ENCODE measurements at places on chromosomes 2 and 18.

DNA sequence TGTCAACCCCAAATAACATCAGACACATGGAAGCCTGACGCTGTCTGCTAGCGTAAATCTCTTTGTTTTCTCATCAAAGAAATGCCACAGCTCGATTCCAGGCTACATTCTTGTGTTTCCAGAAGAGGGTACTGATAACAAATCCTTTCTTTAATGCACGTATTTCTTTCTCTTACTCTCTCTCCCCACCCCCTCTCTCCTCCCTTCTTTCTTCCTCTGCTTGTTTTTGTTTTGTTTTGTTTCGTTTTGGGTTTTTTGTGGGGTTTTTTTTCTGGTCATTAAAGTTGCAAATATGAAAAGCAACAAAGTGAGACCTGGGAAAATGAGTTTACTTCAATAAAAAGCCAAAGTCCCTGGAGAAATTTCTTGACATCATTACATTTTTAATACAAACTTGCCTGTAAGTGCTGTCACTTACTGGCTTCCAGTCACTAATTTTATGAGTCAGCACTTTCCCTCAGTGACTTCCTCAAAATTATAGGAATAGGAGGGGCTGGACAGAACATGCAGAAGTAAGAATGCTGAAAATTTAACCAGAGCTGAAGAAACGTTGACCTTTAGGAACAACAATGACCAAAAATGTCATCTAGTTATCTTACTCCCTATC, 106.7 kb upstream of the NABP1 start:
- DNase-seq = no peak

DNA sequence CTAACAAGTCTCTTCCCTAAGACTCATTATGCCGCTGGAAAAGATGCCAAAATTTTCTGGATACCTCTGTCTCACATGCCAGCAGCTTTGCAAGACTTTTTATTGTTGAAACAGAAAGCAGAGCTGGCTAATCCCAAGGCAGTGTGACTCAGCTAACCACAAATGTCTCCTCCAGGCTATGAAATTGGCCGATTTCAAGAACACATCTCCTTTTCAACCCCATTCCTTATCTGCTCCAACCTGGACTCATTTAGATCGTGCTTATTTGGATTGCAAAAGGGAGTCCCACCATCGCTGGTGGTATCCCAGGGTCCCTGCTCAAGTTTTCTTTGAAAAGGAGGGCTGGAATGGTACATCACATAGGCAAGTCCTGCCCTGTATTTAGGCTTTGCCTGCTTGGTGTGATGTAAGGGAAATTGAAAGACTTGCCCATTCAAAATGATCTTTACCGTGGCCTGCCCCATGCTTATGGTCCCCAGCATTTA, 26.3 kb downstream of the DHRS9 start:
- DNase-seq = no peak

- no peak for DNase-seq
These were observed 570.7 kb downstream of the THSD7B start for GRCh38 chr2:137336067-137336466.

GRCh38 chr2:173087214-173087581, 11.6 kb downstream of the MAP3K20 start:
- no peak for DNase-seq

- DNase-seq = no peak
These were observed 13.2 kb downstream of the EVA1A start for GRCh38 chr2:75547345-75548035.

DNA sequence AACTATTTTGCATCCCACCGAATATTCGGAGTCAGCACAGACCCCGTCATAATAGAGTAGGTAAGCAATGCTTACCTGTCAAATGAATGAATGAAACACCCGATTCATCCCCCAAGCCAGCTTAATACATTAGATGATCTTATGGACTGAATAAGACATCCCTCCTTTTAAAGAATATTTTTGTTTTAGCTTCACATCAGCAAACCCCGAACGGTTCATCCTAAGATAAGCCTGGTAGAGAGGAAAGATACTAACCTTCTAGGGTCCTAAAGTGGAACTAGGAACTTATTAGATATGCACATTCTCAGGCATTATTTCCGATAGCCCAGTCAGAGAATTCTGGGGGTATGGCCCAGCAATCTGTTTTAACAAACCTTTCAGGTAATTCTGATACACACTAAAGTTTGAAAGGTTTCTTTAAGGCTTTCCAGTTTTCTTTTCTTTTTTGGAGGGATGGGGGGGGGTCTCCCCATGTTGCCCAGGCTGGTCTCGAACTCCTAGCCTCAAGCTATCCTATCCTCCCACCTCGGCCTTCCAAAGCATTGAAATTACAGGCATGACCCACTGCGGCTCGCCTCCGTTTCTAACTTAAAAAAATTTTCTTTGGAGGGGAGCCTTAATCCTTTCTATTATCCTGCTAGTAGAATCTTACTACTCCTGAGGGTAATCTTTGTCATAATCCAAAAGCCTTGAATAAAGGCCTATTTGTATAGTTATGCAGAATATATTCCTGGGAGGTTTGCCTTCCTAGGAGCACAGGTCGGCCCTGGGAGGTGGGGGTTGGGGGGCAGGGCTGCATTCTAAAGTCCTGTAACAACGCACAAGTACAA, 1.0 kb upstream of the ACTR3 start:
- DNase-seq = no peak

GRCh38 chr2:226702376-226702775, 97.2 kb downstream of the IRS1 start:
- DNase-seq = no peak

DNA sequence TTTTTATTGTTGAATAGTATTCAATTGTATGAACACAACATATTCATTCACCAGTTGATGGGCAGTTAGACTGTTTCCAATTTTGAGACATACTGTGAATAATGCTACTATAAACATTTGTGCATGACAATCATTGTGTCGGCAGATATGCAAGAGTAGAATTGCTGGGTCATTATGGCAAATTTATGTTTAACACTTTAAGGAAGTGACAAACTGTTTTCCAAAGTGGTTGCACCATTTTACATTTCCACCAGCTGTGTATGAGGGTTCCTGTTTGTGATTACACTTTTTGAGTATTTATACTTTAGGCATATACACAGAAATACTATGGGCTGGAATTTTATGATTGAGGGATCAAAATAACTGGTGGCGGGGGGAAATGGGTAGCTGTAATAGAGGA, 61.2 kb downstream of the MAP4K3 start:
- DNase-seq = no peak

DNA sequence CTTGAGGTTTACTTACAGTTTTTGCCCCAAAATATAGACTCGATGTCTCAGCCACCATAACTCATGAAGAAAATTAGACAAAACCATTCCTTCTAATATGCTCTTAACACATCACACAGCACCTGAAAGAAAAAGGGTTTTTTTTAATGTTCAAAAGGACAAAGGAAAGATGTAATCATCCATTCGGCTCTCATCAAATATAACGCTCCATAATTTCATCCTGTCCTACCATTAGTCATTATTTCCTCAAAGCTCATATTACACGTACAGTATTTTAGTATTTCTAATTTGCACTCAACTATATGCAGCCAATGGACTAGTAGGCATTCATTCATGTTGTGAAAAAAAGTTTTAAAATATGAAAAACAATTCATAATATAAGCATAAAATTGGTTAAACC, 24.8 kb downstream of the ESCO1 start:
- no peak for DNase-seq

- no peak for DNase-seq
These were observed 251.5 kb upstream of the CWC22 start for GRCh38 chr2:180258579-180258978.

GRCh38 chr18:68676913-68677312, 38.0 kb downstream of the TMX3 start:
- no peak for DNase-seq

DNA sequence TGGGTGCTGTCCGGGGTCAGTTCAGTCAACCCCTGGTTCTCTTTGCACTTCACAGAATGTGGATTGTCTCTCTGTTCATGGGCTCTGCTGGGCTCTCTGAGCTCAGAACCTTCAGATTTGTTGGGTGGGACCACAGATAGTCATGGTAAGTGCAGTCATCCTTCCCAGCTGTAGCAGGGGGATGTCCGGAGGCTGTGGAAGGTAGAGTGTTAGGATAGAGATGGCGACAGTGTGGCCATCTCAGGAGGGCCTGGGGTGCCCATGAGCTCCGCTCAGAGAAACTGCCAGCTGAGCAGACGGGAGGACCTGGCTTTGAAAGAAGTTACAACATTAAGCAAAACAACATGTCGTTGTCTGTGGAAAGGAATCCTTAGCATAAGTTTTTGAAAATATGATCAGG, 149.8 kb downstream of the FAM210A start:
- no peak for DNase-seq

- peak; percentile 22 for DNase-seq
These were observed 31.4 kb downstream of the FHOD3 start for GRCh38 chr18:36328916-36329315.

DNA sequence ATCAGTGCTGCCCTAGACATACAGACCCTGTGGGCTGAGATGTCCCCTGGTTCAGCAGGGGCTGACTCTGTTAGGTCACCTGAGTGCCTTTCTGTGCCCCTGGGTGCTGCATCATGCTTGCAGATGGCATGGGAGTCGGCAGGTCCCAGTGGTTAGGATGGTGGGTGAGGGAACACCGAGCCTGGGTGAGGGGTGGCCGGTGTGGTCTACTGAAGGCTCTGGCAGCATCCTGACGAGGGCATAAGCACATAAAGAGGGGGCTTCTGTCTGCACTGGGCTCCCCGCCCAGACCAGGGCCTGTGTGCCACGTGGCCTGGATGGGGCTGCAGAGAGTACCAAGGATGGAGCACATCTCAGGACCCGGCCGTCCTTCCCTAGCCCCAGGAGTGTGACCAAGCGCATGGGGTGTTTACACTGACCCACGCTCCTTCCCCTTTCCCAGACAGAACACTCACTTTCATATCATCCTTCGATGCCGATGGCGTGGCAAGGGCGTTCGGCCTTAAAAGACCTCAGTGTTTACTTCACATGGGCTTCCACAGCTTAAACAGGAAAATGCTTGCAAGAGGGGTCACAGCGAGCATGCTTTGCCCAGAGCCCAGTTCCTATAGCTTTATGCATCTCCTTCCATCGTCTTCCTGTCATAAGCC, 115.1 kb downstream of the STPG4 start:
- DNase-seq = no peak

DNA sequence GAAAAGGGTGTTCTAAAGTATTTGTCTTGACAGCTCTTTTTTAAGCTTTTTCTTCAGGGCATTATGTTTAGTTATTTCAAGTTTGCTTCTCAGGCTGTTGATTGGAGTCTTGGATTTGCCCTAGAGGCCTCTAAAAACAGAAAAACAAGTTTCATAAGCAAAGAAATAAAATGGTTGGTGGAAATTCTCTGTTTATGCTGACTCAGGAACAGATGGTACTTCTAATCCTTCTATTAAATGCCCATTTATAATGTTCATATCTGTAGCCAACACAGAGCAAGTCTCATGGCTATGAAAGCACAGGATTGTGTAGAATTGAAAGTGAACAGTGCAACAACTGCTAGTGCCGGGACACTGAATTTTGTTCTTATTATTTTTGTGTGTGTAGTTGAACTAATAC, 60.4 kb downstream of the KCNJ3 start:
- DNase-seq = no peak

GRCh38 chr2:28375742-28376631, 16.7 kb upstream of the FOSL2 start:
- DNase-seq = no peak
